Choroid plexus epithelial cell (primary cell): ENCODE measurements at places on chromosomes 12 and 14.

DNA sequence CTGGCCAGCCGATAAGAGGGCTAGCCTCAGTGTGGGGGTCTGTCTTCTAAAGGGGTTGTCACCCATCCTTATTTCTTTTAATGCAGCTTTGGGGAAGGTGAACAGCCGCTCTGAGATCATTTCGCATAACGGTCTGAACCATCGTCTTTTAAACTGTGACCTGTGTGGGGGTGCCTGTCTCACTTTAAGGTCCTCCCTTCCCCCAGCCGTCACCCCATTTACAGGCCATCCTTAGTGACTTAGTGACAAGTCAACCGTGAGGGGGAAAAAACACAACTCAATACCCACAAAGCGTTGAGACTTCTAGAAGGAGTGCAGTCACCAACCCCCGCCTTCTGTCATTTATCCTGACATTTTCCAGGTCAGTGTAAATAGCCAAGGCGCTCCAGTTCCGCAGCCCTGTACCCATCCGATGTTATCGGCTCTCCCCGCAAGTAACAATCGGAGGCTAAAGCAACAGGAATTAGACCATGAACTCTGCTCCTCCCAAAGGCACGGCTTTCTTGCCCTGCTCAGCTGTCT, 505 bp upstream of the DENND5B start:
- DNase-seq: peak; percentile 25

GRCh38 chr14:32985866-32986265, 47.2 kb downstream of the NPAS3 start:
- no peak for DNase-seq

- DNase-seq: no peak
Observed at GRCh38 chr14:87877877-87878276, 115.1 kb downstream of the GALC start.

DNA sequence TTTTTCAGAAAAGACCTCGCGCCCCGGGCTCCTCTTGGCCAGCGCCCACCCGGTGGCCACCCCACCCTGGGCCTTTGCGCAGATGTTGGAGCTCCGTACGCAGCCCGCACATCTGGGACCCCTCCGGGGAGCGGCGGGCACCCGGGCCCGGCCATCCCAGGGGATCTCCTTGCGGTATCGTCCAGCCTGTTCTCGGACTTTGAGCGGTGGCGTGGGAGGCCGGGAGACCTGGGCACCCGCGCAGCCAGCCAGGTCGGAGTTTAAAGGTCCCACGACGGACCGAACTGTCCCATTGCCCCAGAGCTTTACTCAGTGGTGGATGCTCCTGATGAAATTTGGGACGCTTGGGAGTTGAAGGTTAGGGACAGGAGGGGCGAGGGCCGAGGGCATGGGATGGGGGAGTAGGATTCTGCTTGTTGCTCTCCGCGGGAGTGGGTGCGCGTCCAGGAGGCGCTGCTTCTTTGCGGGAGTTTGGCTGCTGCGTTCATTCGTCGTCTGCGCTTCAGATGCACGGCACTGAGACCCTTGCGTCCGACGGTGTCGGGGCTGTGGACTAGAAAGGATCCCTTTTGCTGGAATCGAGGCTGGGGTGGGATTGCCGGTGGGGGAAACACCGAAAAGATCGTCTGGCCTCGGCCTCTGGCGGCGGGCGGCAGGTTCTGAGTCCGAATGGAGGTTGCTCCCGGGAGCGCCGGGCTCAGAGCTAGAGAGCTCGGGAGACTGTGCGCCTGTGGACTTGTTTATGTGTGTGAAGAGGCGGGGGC, 1.4 kb downstream of the NTF3 start:
- DNase-seq: no peak

GRCh38 chr12:49795654-49796105, 32.5 kb downstream of the NCKAP5L start:
- no peak for DNase-seq

GRCh38 chr14:56181681-56182085, 63.5 kb downstream of the PELI2 start:
- DNase-seq: no peak

- peak; percentile 9 for DNase-seq
Observed at GRCh38 chr14:75274050-75274898, 4.4 kb upstream of the FOS start.

GRCh38 chr12:127144770-127145169, 1122.2 kb upstream of the TMEM132C start:
- DNase-seq: no peak

- no peak for DNase-seq
Observed at GRCh38 chr14:99706107-99706900, 22.2 kb downstream of the CYP46A1 start.

DNA sequence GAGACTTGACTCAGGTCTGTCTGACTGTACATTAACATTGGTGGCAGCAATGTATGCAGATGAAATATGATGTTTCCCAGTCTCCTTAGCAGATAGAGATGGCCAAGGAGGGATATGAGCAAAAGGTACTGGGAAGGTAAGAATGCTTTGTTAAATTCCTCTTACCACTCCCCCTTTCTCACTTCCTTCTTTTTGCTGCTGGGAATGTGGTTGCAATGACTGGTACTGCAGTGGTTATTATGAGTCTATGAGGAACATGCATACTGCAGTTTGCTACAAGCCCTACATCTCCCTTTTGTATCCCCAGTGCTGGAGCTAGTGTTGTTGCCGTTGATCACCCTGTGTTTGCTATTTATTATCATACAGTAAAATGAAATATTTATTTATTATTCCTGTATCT, 35.9 kb downstream of the ALDH1L2 start:
- no peak for DNase-seq

DNA sequence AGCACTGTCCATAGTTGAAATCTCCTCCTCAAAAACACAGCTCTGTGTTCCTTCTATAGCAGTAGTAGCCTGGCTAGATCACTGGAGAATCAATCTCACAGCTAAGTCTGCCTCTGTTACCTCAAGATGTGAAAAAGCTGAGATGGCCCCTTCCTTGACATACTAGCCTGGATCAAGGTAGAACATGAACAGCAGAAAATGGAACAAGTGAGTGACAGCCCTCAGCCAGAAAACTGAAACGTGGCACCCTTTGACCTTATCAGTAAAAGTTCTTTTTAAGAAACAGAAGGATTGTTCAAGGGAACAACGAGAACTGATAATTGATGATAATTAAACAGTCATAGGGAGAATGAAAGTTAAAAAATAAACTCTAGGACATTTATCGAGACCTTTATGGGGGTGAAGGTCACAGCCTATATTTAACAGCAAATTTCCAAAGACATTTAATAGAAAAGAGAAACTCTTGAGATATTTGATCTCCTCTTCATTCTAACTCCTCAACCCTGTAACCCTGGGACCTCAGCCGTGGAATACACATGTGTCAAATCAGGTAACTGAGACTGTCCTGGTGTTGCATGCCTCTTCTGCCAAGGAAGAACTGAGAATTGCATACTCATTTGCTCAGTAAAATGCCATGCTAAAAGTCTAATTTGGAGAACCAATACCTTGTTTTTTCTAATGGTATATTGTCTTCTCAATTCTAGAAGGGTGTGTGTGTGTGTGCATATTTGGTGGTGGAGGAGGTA, 258.0 kb upstream of the ATP2B1 start:
- DNase-seq: no peak

GRCh38 chr14:71730471-71730870, 201.8 kb upstream of the RGS6 start:
- DNase-seq: peak; percentile 33

- DNase-seq: no peak
Observed at GRCh38 chr14:44981198-44981597, 19.2 kb downstream of the TOGARAM1 start.

- DNase-seq: no peak
Observed at GRCh38 chr12:16325426-16325825, 22.0 kb upstream of the MGST1 start.

DNA sequence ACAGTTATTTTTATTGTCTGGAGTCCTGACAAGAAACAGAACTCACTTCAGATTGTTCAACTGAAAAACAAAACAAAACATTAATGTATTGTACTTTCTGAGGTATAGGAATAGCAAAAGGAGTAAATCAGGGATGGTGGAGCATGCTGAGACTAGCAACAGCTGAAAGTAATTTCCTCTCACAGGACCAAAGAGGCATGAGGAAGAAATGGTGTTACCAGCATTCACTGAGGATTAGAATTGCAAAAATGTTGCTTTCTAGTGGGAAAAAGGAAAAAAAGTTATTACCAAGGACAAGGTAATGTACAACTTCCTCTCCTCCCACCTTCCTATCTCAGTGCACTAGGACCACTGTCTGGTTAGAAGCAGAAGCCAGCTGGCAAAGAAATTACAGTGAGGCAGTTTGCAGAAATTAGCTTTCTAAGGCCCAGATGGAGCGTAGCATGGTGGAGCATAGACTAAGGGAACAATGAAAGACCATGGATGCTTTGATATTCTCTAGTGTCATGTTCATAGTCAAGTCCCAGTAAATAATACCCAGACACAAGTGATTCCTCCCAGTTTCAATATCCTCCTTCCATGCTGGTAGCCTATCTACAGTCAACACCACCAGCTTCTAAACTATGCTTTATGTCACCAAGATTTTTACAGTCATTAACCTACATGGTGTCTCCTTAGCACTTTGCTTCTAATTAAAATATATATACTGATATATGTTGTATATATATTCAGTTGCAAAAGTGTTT, 133.7 kb upstream of the DCN start:
- no peak for DNase-seq

GRCh38 chr14:84254290-84254689, 1275.7 kb upstream of the FLRT2 start:
- peak; percentile 50 for DNase-seq

- DNase-seq: no peak
Observed at GRCh38 chr12:47729233-47729632, 3.9 kb upstream of the ENDOU start.
